LHCN-M2 (cell line): ENCODE measurements at places on chromosomes 11 and 22.
A peak's percentile ranks its signal among the peaks of the same experiment; 100 is the strongest.

DNA sequence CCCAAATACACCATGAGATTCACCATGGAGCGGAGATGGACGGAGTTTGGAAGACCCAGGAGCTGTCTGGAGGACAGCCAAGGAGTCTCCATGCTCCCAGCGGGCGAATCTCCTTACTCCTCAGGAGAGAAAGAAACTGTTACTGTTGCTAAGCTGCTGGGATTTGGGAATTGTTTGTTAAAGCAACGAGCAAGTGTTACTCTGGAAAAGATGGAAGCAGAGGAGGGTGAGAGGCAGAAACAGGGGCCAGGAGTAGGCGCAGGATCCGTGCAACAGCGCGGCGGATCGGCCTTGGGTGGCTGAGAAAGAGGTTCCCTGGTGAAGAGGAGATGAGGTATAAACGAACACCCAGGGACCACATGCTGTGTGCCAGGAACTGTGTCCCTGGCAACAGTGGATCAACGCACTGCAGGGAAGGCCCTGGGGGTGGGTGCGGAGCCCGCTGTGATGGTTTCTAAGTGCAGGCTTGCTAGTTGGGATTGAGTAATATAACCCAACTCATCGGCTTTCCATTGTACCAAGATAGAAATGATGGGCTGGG lies 1436.4 kb downstream of the BRD1 start:
- DNase-seq, result no peak

DNA sequence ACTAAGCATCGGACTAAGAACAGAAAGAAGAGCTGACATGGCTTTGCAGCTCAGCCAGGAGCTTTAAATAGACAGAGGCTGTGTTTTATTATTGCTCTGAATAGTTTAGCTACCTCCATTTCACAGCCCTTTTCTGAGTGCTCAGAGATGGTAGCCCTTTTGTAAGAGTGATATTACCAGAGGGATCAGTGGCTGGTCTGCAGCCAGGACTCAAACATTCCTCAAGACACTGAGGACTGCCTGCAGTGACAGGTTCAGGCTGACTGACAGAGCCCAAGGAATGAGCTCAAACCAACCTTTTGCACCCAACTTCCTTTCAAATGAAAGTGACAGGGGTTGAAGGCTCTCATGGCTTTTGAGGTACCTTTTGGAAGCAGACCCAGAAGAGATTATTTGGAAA lies 189.0 kb downstream of the DDX10 start:
- DNase-seq, result no peak

DNA sequence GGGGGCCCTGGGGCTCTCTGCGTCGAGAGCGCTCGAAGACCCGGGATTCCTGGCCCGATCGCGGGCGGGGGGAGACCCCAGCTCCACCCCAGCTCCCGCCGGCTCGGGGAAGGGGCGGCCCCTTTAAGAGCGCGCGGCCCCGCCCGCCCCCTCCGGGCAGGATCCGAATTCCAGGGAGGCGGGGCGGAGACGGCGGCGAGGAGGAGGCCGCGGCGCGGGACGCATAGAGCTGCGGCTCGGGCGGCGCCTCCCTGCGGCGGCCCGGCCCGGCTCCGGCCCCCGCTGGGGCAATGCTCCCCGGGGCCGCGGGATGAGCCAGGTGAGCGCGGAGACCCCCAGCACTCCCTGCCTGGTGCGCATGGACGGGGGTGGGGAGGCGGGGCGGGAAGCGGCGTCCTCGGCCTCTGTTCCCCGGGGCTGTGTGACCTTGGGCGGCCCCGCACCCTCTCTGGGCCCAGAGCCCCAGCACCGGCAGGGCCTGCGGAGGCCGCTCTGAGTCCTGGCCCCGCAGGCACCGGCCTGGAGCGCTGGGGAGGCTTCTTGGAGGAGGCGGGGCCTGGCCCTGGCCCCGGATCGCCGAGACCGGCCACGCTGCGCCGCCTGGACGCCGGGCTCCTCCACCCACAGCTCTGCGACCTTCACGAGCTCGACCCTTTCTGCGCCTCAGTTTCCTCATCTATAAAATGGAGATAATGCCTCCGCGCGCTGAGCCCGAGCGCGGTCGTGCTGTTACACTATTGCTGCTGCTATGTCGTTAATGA lies 565 bp downstream of the GAS2L1 start:
- peak; percentile 67 for DNase-seq

- DNase-seq, result no peak
Measured at GRCh38 chr11:15535414-15535813, 420.7 kb downstream of the INSC start.

- DNase-seq, result peak; percentile 87
Measured at GRCh38 chr11:74636630-74637184, 44.3 kb downstream of the POLD3 start.
